ENCODE measurements at places on chromosomes 4 and X.

DNA sequence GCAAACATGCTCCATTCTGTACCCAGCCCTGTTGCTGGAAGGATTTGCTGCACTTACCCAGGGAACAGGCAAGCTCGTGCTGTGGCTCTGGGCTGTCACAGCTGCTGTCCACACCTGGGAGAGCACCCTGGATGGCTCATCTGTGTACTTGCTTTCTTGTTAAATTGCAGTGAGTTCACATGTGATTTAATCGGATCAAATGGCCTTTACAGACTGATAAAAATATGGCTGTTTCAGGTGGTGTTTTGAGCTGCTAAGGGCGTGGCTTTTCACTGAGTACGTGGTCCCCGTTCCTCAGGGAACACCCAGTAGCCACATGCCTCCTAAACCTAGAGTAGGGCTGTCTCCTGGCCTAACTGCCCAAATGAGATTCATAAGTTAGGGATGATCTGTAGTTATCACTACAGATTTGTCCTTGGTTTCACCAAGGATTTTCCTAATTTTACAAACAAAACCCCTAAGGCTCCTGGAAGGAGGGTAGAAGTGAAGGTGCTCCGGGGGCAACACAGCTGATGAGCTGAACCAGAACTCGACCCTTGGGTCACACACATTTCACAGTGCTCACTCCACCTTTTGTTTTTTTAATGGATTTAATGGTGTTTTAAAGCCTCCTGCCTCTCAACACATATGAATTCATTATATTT is 13.7 kb downstream of the KLKB1 start:
- no peak for DNase-seq

- DNase-seq, result no peak
Observed at GRCh38 chr4:98290511-98290910, 29.3 kb downstream of the RAP1GDS1 start.

DNA sequence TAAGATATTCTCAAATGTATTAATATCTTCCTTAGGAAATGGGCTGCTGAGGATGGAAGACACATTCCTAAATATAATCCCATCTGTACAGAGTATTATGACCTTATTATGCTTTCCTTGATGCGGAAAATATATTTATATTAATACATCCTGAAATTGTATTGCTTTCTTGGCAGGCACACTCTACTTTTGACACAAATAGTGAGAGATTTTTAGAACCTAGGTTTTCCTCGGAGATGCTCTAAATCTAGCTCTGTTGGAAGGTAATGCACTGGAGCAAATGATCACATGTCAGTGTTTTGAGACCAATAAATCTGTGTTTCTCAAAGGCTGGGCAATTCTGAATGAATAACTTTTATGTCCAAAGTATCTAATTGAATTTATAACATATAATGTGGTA is 94.3 kb upstream of the MAGEC2 start:
- DNase-seq, result no peak

GRCh38 chr4:123956204-123956603 is 559.6 kb downstream of the SPRY1 start:
- no peak for DNase-seq

GRCh38 chr4:120070196-120070595 is 3.5 kb upstream of the MAD2L1 start:
- no peak for DNase-seq

GRCh38 chr4:13601848-13602247 is 25.7 kb downstream of the BOD1L1 start:
- no peak for DNase-seq

DNA sequence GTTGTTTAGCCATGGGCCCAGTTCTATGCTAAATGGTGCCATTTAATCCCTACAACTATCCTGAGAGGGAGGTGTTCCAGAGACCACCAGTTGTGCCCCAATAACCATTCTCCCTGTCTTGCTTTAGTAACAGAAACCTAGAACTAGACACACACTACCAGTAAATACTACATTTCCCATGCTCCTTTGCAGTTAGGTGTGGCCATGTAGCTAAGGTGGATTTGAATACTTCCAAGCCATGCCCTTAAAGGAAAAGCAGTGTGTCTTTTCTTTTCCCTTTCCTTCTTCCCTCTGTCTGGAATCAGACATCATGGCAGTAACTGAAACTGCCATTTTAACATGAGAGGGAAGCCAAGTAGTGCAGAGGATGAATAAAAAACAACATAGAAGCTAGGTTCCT is 90.9 kb upstream of the TMEM33 start:
- DNase-seq, result no peak

DNA sequence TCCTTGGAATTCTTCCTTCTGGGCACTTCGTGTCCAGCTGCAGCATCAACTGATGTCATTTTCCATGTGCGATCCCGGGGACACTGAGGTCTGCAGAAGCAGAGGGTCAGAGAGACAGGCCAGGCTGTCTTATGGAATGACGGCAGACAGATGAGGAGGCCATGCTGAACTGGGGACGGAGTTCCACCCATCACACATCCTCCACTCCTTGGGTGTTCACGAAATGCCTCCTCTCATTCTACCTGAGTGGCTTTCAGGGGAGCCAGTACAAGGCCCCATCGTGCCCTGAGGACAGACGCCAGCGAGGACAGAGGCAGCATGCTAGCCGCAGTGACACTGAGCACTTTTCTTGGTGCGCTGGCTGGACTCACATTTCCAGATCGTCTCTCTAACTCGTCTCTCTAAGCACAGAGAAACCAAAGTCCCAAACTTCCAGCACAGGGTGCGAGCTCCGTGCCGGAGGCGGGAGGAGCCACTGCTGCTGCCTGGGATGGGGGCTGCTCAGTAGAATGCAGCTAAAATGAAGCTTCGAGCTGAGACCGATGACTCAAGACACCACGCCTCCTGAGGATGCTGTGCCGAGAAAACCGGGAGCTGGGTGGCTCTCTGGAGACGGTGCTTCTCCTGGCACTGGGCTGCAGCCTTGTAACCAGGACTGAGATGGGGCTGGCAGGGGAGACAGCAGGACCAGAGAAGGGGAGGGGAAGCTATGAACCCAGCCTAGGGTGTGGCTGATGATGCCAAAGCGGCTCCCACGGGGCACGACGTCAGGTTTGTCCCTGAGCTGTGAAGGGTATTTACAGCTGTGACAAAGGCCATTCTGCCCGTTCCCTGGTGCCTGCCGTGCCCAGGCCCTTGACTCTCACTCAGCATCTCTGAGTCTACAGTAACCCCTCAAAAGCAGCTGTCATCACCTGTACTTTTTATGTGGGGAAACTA is 8.2 kb downstream of the ABLIM2 start:
- no peak for DNase-seq

DNA sequence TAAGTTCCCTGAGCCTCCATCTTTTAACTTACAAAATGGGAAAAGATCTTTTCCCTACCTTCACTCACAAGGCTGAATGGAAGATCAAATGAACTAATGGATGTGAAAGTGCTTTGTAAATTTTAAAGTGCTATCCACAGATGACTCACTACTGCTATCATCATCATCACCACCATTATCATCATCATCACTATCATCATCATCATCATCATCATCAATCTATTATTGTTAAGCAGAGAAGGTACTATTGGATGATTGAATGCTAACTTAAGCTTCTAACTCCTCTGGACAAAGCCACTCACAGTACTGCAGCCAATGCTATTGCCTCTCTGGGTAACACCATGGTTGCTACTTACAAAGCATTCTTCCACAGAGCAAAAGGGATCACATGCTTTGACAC is 1.9 kb downstream of the FRMD7 start:
- DNase-seq, result no peak

DNA sequence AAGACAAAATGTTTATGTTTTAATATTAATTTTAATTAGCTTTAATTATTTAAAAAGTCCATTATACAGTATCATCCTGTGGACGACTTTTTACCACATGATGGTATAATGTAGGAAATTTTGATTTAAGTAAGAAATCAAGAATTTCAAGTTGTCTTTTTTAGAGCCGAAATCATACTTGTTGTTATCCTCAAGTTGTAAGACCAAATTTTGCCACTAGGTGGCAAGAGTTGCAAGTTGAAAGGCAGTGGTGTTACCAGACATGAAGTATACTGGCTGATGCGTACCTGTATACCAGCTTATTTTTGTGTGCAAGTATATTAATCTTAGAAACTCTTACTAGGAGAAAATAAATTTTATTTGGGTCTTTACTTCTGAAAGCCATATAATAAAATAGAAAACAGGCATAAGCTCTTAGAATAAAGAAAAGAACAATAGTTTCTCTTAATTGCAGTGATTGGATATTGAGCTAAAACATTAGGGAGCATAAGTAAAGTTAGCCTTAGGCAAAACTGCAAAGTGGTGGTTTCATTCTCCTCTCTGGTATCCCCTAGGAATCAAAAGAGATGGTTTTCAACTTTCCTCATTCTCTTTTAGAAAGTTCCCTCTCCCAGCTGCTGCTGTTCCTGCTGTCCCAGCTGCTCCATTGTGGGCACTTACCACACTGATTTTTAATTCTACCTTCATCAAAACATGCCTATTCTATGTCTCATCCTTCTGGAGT is 118.0 kb upstream of the WDFY3 start:
- DNase-seq, result peak; percentile 14

GRCh38 chr4:167383291-167383690 is 149.0 kb upstream of the SPOCK3 start:
- DNase-seq, result no peak

DNA sequence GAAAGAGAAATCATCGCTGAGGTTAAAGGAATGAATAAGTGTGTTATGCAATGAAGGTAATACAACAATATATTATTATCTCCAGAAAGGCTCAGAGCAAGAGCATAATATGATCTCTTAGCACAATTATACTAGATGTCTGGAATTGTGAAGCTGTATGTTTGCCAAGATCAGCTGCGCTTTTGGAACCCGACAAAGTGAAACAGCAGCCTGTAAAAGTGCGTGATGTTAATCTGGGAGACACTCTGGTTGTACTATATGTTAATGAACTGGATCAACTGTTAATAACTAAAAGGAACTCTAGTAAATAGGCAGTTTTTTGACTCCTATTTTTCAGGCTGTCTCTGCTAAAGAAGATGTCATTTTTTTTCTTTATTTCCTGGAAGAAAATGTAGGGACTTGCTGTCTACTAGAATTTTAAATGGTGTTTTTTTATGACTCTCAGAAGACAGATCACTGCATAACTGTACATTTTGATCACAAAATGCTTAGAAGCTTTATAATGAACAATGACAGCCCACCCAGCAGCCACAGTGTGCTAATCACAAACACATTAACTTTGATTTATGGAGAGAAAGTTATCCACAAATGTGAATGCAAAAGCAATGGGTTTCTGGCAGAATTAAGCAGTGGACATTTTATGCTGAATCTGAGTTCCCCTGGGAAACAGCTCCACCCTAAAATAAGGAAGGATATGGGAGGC is 50.2 kb downstream of the UGT2B28 start:
- no peak for DNase-seq

GRCh38 chr4:103091601-103092223 is 7.9 kb downstream of the BDH2 start:
- peak; percentile 24 for DNase-seq

GRCh38 chr4:79863333-79863732 is 209.7 kb downstream of the ANTXR2 start:
- DNase-seq, result no peak

- DNase-seq, result no peak
Observed at GRCh38 chr4:107890779-107891178, 40.6 kb upstream of the CYP2U1 start.

GRCh38 chr4:42080306-42080705 is 72.1 kb downstream of the BEND4 start:
- DNase-seq, result no peak

DNA sequence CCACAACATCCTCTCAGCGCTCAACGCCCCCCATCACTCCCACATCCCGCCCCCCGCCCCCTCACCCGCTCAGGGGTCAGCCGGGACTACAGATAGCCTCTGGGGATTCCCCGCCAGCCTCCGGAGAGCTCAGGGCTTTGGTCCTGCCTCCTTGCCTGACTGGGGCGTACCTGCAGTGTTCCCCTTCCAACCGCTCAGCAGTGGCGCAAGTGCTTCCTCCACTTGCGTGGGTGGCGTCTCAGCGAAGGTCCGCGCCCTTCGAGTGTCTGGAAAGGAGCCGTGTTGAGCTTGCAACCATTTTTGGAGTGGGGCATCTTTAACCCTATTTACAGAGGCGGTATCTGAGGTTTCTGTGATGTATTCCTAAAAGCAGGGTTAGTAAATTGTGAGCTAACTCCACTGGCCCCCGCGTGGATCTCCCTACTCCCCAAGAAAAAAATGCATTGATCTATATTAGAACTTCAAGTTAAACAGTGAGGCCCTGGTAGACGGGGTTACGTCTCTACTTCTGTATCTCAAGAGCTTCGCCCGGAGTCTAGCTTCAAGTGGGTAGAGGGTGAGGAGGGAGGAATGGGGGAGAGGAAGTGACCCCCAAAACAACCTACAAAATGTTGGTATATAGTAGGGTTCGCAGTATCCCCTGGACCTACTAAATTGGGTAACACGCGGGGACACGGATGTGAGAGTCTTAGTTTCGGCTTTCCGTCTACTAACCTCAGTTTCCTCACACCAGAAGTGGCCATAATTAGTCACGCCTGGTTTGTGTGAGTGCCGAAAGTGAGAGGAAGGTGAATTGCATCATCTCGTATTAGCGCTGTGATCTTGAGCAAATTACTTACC is 16.1 kb downstream of the NKX3-2 start:
- DNase-seq, result no peak

- no peak for DNase-seq
Observed at GRCh38 chr4:104330125-104330905, 164.4 kb downstream of the CXXC4 start.

GRCh38 chrX:84715315-84715714 is 213.1 kb upstream of the HDX start:
- DNase-seq, result no peak

DNA sequence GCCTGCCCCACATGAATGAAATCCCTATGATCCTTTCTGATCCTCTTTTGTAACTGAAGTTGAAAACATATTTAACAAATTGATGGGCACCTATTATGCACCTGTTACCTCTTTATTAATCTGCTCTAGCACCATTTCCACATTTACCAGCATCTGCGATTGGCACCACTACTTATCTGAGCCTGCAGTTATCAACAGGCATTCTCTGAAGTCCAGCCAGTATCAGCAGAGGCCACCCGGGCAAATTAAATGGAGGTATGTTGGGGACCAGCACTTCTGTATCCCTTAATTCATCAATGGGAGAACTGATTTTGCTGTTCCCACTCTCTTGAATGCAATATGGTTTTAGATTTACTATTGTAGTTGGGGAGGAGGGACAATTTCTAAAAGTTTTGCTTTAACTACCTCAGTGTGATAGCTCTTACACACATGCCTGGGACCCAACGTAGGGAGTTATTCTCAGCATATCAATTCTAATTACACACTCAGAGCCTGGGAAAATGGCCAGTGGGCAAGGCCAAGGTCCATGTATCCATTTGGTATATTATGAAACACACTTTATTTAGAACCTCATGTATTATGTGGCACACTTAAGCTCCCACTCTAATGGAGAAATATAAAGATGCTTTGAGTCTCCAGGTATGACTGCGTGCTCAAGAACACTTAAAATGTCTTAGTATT is 1927.1 kb upstream of the PCDH7 start:
- DNase-seq, result no peak
